NCI-H748 treated with DMSO at 0.1 percent for 48 hours (cell line): ENCODE measurements at places on chromosomes 5 and 9.

DNA sequence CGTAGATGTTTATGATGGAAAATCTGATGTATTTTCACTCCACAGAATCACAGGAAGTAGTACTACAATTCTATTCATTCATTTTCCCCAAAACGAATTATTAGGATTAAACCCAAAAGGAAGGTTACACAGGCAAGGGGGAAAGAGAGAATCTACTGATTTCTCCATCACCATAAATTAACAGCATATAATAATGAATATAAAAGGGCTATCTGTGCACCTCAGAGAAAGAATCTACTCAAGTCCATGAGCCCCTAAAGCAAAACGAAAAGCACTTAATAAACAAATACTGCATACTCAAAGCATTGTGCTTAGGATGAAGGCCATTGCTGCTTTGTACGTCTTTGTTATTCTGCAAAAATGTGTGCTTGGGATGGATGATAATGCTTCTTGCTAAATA is 740.5 kb upstream of the SEMA6A start:
- DNase-seq: no peak

DNA sequence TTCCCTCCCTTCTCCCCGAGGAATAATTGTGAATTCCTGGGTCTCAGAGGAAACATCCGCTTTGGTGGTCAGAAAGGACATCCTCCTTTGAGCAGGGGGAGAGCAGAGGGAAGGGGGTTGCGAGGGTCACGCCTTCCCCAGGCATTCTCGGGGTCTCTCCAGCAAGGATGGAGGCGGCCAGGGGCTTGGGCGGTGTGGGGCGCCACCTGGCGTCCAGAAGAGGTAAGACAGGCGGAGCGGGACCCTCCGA is 129.1 kb downstream of the KCNIP1 start:
- DNase-seq: no peak

GRCh38 chr9:38673399-38674193 is 46.3 kb downstream of the FAM240B start:
- no peak for DNase-seq

- DNase-seq: no peak
These were observed 8.3 kb downstream of the LPCAT1 start for GRCh38 chr5:1515311-1515920.

DNA sequence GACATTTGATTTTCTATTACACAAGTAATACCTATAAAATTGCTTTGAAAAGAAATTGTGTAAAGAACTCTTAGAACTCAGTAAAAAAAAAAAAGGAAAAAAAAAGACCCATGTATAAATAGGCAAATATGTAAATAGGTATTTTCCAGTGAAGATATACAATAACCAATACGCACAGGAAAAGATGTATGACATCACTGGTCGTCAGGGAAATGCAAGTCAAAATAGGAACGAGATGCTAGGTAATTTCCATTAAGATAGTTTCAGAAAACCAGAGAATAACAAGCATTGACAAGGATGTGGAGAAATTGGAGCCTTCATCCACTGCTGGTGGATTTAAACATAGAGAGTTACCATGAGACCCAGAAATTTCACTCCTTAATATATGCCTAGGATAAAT is 708.8 kb downstream of the MTRR start:
- DNase-seq: no peak

- no peak for DNase-seq
These were observed 62.5 kb downstream of the EXOSC2 start for GRCh38 chr9:130756037-130756436.

GRCh38 chr5:145479271-145479670 is 355.9 kb downstream of the PRELID2 start:
- DNase-seq: no peak

DNA sequence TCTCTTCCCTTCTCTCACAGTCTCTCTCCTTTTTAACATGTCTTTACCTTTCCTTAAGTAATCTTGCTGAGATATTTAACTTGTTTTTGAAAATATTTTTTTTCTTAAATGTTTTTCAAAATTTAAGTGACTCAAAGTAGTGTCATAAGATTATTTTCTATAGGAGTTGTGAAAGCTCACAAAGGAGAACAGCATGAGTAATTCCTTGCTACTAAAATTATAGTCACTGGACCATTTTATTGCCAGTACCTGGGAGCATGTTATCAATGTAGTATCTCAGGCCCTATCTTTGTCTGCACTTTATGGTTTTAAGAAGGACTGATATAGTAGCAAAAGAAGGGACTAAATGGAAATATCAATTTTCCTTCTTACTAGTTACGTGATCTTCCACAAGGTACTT is 181.9 kb downstream of the TMEM232 start:
- DNase-seq: no peak

DNA sequence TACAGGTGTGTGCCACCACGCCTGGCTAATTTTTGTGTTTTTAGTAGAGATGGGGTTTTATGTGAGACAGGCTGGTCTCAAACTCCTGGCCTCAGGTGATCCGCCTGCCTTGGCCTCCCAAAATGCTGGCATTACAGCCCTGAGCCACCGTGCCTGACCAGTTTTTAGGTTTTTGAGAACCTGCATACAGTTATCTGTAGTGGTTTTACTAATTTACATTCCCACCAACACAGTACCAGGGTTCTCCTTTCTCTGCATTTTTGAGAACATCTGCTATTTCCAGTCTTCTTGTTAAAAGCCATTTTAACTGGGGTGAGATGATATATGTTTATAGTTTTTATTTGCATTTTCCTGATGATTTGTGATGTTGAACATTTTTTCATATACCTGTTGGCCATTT is 12.8 kb downstream of the DMXL1 start:
- no peak for DNase-seq

GRCh38 chr5:172944741-172945140 is 14.5 kb upstream of the RPL26L1 start:
- no peak for DNase-seq

DNA sequence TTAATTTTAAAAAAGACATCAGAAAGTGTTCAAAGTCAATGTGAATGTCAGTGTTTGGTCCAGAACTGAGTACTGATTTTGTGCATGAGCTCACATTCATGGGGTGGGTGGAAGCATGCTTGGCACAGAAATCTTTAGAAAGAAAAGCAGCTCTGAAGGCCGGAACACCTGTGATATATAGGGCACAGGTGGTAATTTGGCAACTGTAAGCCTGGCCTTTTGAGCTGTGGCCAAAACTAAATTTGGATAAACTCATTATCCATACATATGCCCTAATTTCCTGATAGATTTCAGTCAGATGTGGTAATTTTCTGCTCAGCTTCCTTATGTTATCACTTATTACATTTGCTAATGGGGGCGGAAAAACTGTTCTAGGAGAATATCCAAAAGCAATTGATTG is 211.4 kb downstream of the HCN1 start:
- DNase-seq: no peak

- DNase-seq: no peak
These were observed 249.4 kb downstream of the NPR3 start for GRCh38 chr5:32960340-32961058.

DNA sequence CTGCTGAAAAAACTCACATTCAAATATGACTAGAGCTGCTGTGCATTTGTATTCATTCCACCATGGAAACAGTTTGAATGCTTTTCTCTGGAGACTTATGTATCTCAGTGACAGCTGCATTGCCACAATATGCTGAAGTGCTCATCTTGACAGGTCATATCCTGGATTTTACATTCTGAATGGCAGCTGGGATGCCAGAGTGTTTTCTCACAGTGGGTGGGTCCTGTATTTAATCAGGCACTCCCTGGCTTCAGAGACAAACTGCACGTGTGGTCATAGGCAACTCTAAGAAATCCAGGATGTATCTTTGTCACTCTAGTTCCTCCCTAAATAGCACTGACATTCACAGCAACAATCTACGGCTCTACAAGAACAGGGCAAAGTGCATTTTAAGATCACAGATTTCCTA is 75.6 kb downstream of the ST8SIA4 start:
- DNase-seq: peak; percentile 92

GRCh38 chr9:137485343-137486140 is 26.4 kb upstream of the NSMF start:
- no peak for DNase-seq

DNA sequence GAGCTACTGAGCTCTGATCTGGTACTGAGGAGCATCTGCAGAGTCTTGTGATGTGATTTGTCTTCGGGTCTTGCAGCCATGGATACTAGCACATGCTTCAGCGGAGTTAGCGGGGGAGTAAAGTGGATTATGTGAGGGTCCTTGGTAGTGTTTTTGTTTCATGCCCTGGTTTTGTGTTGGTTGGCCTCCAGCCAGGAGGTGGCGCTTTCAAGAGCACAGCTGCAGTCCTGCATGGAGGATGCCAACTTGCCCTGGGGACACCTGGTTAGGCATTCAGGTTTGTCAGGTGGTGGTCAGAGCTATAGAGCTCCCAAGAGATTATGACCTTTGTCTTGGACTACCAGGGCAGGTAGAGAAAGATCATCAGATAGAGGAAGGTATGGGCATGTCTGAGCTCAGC is 185.8 kb upstream of the CDH6 start:
- no peak for DNase-seq

- no peak for DNase-seq
These were observed 577.5 kb upstream of the CLINT1 start for GRCh38 chr5:158436271-158437065.

DNA sequence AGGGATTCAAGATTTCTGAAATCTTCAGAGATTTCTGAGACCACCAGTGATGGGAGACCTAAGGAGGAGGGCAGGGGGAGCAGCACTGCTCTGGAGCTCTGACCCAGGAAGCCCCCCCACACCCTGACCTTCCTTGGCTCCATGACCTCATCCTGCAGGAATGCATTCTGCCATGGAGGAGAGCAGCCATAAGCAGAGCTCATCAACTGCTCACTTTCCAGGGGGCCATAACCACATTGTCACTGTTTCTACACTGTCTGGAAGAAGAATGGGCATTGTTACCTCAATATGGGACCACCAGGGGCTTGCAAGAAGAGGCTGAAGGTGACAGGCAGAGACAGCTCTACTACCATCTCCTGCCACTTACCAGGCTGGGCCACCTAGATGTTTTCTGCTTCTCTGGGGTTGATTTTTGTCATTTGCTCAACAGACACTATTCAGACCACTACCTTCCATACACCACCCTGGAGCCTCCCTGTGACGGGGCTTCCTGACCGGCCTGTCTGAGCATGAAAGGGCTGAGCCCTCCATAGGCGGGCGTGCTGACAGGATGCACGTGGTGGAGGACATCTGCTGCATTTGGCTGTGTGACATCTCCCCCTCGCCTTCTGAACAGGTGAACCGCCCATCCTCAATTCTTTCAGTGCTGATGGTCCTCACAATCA is 2.3 kb upstream of the TSC1 start:
- no peak for DNase-seq

GRCh38 chr9:101486693-101487442 is 46.8 kb upstream of the RNF20 start:
- peak; percentile 81 for DNase-seq

DNA sequence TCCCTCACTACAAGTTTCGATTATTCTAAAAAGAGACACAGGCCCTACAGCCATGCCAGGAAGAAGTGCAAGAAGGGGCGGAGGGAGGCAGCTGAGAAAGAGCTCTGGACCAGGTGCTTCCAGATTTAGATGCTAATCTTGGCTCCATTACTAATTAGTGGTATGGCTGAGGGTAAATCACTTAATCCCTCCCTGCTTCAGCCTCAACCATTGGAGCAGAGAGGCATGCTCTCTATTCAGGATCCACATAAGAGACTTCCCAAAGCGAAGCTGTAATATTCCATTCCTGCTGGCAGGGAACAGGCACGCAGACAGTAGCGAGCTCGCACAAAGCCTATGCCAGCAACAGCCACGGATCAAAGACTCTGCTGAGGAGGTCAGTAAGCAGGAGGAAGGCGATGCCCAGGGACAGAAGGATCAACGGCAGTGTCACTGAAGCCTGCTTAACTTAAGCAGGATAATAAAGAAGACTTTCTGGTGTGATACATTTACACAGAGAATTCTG is 24.2 kb downstream of the LIFR start:
- no peak for DNase-seq

- DNase-seq: no peak
These were observed 241.0 kb upstream of the KIF2A start for GRCh38 chr5:62065050-62065449.

- DNase-seq: peak; percentile 41
These were observed 42.8 kb downstream of the SNX30 start for GRCh38 chr9:112793213-112793810.

DNA sequence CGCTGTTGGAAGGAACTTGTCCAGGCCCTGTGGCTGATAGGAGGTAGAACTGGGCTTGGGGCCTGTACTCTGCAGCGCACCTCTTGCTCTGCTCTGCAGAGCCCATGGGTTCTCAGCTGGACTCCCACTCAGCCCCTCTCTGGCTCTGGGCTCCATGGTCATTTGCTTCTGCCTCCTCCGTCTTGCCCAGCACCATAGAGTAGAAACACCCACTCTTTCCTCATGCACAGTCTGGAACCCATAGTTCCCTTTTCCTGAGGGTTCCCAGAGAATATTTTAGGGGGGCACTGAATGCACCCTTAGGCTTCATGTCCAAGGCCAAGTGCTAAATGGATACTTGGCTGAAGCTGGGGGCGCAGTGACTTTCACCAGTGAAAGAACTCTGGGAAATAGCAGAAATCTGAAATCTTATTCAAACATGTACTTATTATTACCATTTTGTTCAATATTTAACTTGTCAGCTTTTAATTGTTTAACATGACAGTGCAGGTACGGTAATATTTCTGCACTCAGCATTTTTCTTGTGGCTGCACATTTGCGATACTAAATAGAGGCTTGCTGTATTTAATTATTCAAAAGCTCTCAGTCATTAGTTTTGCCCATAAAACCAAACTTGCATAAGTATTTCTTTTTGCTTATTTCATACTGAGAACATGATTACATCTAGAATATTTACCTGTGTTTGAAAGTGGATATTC is 31.5 kb downstream of the GALNT12 start:
- DNase-seq: no peak

GRCh38 chr9:137217276-137218211 is 4.5 kb downstream of the RNF208 start:
- DNase-seq: no peak
